ENCODE measurements at places on chromosomes 13 and 19.

DNA sequence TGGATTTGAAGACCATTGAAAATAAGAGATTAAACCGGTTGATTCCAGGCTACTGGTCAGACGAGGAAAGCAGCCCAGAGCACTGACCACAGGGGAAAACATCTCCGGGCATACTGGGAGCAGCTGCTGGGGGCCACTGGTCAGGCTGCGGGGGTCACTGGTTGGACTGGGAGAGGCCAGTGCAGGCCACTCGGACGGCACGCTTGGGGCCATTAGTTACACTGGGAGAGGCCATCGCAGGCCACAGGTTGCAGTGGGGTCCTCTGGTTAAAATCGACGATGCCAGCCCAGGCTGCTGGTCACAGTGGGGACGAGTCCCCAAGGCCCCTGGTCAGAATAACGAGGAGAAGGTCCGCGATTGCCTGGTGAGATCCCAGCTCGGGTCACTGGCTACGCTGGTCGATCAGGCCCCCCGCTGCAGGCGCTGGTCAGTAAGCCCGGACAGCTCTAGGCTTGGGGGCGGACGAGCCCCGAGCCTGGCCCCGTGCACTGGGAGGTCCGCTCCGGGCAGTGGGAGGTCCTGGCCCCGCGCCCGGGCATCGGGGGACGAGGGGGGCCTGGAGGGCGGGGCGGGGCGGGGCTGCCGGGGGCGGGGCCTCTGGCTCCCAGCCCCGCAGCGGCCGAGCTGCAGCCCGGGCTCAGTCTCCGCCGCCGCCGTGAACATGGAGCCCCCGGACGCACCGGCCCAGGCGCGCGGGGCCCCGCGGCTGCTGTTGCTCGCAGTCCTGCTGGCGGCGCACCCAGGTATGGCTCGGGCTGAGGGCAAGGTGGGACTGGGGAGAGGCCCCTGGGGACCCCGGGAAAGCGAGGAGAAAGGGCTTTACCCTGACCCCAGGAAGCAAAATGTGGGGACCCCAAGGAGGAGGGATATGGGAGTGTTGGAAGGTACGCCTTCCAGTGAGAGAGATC is at the start of gene BCAM:
Gene BCAM, plus strand, starts transcription at position 641 of the 909 bp plus-strand sequence. Its CDS starts 22 bp downstream, at position 663.
- no peak for DNase-seq

GRCh38 chr19:32196690-32197420 is 148.6 kb upstream of the ZNF507 start:
- no peak for DNase-seq

DNA sequence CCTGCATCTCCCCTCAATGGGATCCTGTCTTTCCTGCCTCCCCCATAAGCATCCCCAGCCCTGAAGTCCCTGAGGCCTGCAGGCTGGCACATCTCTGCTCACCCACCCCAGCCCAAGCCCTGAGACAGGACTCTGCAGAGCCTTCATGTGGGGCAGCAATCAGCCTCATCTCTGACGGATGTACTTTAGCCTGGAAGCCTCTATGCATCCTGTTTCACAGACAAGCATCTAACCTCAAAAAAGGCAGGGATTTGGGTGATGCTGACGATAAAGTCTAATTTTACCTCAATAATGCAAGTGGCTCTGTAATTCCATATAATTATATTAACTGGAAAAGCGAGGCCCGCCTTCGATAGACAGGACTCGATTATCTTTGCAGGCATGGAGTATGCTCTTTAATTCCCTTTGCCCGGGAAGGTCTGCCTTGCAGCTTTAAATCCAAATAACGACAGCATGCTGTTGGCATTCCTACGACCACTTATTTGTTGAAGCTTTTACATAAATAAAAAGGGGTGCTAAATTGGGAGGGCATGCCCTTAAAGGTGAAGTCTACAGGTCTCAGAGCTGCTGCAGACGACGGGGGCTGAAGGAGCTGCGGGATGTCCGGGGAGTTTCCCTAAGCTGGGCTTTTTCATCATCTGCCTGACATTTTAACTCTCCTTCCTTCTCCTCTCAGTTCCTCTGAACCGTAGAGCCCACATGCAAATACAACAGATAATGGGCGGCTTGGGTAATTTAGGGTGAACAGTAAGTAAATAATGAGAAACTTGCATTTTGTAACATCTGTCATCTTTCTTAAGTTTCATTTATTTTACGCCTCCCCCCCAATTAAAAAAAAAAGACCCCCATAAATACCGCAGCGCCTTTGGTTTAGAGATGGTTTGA is 211.5 kb downstream of the URI1 start:
- no peak for DNase-seq

DNA sequence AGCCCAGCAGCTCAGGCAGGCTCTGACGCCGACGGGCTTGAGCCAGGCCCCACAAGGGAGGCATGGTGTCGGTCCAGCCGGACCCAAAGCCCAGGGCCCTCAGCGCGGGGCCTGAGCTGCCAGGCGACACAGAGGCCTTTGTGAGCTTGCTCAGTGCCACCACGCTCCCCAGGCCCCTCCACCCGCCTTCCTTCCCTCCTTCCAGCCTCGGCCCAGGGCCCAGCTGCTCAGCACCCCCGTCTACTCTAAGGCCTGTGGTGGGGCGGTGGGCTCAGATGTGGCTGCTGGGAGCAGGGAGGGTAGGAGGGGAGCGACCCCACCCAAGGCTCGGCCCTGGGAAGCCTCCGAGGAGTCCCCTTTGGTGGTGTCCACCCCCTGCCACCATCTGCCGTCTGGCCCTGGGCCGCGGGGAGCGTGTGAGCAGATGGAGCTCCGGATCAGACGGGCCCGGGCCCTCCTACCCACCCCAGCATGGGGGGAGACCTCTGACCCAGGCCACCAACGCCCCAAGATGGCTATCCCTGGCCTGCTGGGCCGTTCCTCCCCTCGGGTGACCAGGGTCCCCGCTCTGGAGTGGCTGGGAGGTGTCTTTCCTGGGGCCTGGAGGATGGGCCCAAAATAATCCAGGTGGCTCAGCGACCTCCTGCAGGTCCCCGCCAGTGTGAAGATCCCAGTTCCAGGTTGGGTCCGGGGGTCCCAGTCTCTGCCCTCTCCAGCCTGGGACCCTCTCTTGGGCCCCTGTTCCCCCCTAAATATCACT is 7.8 kb downstream of the ZBTB7A start:
- DNase-seq: no peak

DNA sequence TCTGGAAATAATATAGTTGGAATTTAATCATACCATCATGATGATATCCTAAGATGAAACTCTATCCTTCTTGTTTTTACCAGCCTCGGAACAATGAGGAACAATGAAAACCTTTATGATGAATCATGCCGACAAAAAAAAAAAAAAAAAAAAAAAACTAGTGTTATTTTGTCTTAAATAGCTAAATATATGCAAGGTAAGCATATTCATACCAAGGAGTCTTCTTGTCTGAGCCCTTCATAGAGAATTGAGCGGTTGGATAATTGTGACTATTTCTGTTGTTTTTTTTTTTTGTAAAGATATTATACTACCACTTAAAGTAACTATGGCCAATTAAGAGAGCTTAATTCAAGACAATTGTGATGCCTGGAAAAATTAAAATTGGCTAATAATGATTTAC is 244.0 kb upstream of the PCDH9 start:
- no peak for DNase-seq

- DNase-seq: no peak
Measured at GRCh38 chr19:18828786-18829185, 3.0 kb upstream of the UPF1 start.

DNA sequence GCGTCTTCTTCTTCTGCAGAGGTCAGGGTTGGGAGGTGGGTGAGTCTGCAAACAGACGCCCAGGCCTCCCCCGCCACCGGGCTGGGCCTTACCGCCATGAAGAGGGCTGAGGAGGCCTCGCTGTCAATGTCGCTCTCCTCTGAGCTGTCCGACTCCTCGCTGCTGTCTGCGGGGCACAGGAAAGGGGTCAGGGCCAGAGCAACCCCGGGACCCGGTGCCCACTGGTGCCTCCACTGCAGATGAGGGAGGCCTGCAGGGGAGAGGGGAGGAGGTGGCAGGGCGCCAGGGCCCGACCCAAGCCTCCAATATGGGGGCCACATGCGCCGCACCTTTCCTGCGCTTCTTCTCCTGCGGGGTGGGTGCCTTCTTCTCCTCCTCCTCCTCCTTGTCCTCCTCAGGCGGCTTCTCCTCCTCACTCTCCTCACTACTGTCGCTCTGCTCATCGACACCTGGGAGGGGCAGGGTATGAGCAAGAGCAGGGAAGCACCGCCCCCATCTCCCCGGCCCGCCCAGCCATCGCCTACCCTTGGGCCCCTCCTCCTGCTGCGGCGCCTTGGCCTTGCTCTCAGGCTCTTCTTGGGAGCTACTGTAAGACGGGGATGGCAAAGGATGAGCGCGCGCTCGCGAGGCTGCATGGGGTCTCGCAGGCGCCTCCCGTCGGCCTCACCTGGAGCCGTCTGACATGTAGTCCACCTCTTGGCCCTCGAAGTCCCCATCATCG is 5.5 kb upstream of the PSPN start:
- no peak for DNase-seq

- no peak for DNase-seq
Measured at GRCh38 chr13:39530916-39531315, 72.1 kb downstream of the LHFPL6 start.

- DNase-seq: no peak
Measured at GRCh38 chr13:70424428-70424827, 316.2 kb upstream of the KLHL1 start.

- DNase-seq: peak; percentile 85
Measured at GRCh38 chr19:38617764-38618589, at the start of gene MAP4K1. Gene MAP4K1 (minus strand): TSS chr19:38617953. CDS start chr19:38617895, 58 bp downstream.

DNA sequence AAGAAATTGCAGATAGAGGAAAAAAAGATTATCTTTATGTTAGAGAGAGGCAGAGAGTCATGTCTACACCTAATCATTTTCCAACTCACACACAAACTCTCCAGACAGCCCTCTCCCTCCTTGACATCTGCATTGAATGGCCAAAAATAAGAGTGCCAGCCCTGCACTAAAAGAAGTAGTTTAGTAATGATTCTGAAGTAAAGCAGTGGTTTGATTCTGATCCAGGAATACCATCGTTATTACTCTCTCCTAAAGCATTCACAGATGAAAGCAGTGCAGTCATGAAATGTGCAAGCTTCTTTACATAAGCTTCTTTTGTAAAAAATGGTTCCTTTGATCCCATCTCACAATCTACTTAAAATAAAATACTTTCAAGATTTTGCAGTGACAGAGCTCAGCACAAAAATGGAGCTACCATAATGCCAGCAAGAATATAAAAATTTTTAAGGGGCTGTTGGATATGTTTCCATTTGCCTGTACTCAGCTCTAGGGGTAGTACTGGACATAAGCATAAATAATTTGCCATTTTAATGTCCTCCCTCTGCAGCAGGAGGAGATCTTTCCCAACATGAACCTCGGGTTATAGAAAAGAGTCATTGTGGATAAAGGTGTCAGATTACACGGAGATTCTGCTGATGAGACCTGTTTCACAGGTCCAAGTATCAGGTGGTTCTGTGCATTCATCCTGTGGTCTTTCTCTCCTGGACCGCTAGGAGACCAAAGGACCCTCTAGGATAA is 406.3 kb downstream of the DCT start:
- no peak for DNase-seq

- DNase-seq: no peak
Measured at GRCh38 chr13:100458673-100459072, 129.9 kb downstream of the GGACT start.

GRCh38 chr19:53906211-53907192 is 2.6 kb upstream of the CACNG7 start:
- DNase-seq: peak; percentile 80

DNA sequence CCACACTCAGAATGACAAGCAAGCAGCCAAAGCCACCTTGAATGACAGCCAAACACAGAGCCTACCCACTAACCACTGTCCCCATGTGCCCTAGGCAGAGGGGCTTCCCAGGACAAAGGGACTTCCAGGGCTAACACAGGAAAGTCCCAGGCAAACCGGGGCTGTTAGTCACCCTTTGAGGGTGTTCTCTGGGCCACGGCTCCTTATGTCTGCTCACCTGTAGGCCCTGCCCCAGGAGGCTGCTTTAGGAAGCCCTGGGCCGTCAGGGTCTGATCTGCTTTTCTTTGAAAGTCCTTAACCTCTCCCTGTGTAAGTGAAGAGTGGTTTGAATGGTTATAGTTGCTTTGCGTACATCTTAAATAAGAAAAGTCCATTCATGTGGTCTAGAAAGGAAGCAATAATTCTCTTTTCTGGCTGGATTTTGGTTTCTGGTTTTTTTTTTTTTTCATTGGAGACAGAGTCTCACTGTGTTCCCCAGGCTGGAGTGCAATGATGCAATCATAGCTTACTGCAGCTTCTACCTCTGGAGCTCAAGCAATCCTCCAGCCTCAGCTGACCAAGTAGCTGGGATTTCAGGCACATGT is 161.4 kb downstream of the EFNB2 start:
- DNase-seq: peak; percentile 10

DNA sequence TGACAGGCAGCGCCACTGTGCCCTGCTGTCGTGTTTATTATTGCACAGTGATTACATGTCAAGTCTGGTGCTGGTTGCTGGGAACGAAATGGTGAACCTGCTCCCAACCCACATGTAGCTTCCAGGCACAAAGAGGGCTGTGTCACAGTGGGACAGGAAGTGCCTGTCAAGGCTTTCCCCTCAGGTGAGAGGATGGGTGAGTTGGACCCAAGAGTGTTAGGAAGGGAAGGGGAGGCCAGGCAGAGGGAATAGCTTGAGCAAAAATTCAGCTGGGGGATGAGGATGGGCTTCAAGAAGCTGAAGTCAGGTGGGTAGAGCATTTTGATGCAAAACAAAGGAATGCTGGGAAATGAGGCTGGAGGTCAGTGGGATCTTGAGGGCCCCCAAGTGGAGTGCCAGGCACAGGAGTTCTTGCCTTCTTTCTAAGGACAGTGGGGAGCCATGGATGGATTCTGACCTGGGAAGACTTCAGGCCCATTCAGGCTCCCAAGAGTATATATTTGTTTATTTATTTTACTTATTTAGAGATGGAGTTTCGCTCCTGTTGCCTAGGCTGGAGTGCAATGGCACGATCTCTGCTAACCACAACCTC is 8.5 kb upstream of the QTRT1 start:
- DNase-seq: no peak

GRCh38 chr19:56917998-56918397 is 77.5 kb upstream of the PEG3 start:
- DNase-seq: no peak

DNA sequence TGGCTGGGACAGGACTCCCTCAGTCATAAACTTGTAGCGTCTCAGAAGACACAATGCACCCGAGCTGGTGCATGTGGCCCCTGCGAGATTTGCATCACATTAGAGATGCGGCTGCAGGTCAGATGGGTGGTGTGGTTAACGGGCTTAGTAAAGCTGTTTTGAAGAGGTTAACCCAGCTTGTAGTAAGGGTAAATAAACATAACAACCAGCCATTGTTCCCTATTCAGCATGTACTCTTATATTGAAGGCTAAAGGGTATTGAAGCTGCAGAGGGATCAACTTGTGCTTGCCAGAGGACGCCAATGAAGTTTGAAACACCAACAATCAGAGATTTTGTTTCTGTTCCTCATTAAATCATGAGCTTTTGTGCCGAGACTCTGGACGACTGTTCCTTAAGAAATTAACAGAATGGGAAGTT is 79.4 kb downstream of the ZIC5 start:
- DNase-seq: no peak

Data from stimulated activated CD4-positive, alpha-beta T cell treated with anti-CD3 and anti-CD28 coated beads, Interleukin-15, amount 100 ng/mL, for 24 hours (primary cell).